Suprapubic skin (tissue), 4 donors: ENCODE measurements at places on chromosomes 2 and 18.
A peak's percentile ranks its signal among the peaks of the same experiment; 100 is the strongest.

GRCh38 chr2:19812166-19812565, 89.6 kb downstream of the TTC32 start:
- no peak for DNase-seq

DNA sequence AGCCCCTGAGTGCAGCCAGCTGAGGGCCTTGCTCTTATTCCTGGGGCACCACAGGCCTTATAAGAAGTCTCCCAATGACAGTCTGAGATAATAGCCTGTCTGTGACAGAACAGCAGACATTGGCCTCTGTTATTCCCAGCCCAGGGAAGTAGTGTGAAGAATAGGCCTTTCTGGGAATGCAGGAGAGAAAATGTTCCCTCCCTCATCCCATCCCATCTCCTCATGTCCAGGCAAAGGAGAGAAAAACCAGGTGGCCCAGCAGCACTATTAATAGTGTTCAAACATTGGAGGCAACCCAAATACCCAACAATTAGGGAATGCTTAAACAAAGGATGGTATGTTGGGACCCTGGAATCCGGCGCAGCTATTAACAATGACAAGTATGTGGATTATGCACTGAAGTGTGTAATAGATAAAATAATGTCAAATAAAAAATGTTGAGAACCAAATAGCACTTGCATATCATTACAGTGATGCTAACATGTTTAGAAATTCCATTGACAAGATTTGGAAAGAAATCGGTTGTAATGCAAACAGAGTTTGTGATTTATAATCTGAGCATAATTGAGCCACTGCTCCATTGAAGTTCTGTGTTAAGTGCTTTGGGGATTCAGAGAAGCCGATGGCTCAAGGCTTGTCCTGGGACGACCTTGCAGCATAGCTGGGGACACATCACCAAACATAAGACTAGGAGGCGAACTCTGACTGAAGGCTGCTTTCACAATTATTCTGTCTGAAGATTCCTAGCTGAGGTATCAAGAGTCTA, 69.3 kb downstream of the LBH start:
- DNase-seq = no peak

GRCh38 chr18:24443870-24444269, 16.6 kb upstream of the HRH4 start:
- no peak for DNase-seq

DNA sequence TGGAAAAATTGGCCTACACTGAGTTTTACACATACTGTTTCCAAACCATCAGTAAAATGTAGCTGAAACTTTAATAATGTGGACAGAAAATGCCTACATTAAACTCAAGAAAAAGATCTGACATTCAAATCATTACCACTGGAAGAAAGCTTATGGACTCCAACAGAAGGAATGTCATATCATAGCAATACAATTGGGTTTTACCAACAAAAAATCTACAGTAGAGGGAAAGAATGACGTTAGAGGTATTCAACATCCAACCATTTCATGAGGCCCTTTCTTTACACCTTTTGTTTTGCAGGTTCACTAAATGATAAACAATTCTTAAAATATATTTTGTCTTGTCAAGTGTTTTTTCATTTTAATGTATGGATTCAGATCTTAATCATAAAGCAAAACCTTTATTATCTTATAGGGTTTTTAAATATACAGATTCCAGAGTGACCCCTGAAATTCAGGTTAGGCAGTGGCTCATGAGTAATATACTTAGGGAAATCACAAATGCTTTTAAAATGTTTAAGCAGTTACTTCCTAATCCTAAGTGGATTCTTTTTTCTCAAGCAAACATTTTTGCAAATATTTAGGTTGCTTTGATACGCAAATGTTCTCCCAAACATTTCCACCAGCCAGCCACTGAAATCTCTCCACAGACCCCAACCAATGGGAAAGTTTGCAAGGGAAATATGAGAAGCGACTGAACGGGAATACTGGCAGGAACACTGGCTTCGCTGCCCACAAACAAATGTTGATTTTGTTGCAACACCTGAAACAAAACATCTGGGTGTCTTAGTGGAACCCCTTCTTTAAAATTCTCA, 168.7 kb downstream of the TCF4 start:
- no peak for DNase-seq

GRCh38 chr18:47917923-47918610, 12.4 kb downstream of the SMAD2 start:
- DNase-seq = no peak

DNA sequence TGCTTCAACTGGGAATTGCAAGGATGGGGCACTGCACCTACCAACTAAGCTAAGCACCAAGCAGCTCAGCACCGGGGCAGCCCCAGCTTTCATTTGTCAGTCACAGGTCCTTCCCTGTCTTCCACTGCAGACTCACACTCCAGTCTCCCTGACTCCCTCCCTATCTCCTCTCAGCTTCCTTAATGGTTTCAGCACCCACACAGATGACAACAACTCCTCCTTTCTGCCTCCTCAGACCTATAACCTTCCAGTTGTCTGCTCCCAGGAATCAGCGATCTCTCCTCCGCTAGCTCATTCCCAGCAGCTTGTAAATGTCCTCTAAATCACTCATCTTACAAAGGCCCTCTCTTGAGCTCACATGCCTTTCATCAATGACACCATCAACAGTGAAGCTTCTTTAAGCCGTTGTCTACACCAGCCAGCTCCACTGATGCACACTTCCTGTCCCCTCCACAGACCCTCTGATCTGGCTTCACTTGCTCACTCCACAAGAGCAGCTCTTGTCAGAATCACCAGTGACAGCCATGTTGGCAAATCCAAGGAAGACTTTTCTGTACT, 32.1 kb downstream of the CLASP1 start:
- DNase-seq = no peak

DNA sequence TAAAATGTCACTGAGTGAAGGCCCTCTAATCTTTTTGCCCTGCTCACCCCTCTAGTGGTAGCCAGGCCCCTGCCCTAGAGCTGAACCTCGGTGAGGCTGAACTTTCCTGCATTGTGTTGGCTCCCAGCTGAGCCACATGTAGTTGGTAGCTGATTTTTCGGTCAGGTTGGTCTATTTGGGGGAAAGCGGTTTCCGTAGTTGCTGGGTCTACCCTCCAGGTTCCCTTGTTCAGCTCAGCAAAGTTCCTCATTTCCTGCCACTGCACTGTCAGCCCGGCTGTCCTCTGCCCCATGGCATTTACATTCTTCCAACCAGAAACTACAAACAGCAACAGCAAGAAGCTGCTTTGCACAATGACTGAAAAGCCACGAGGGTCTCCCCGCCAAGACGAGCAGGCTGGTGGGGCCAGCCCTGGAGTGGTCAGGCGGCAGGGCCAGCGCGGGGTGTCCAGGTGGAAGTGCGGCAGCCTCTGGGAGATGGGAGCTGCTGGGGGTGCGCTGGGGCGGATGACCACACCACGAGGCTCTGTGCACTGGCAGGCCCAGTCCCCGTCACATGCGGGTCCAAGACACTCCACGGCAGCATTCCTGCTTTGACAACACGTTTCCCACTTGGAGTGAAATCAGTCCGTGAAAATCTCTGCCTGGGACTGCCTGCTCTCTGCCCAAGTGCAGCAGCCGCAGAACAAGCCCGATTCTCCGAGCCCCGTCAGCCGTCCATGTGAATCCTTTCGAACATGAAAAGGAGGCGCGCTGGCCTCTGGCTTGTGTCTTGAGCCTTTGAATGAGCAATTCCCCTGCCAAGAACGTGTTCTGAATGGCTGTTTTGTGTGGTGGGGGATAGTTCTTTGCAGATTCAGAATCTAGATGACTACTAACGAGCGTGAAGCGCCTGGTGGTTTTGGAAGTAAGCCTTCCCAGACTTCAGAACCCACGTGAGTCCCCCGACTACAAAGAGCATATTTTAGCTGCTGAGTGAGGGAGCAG, 159.4 kb downstream of the ASB1 start:
- peak; percentile 64 for DNase-seq

DNA sequence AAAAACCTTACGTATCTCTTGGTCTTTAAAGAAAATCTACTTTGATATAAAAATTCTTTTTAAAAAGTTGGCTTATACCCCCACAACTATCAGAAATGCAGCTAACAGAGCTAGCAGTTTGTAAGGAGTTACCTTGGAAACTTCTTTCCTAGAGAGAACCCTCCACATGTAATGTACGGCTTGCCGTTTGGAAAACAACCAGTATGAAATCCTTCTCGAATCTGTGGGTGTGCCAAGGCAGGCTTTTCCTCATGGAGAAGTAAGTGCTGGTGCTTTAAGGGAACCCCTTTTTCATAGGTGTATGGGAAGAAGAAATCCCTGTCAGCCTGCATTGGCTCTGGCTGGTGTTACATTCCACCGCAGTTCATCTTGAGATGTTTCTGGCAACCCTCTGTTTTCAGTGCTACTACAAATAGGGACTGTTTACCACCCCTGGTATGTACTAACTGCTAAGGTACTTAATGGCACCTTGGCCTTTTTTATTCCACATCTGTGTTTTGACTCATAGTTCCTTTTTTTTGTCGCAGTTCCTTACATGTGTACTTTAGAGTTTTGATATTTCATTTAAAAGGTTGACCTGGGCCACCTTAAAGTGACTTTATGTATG, 248.4 kb downstream of the FHOD3 start:
- DNase-seq = no peak

GRCh38 chr18:58755304-58756010, 84.2 kb downstream of the MALT1 start:
- no peak for DNase-seq

GRCh38 chr18:52486052-52486451, 146.1 kb downstream of the DCC start:
- no peak for DNase-seq

- DNase-seq = no peak
These were observed 268.7 kb downstream of the GLI2 start for GRCh38 chr2:121004359-121004758.

GRCh38 chr18:25033747-25034471, 318.1 kb downstream of the ZNF521 start:
- no peak for DNase-seq

GRCh38 chr2:65264821-65265670, 37.4 kb downstream of the ACTR2 start:
- DNase-seq = no peak

GRCh38 chr2:15845737-15846405, 94.5 kb upstream of the MYCN start:
- DNase-seq = no peak

- DNase-seq = no peak
These were observed 102.8 kb upstream of the RBMS1 start for GRCh38 chr2:160596441-160596840.

- DNase-seq = no peak
These were observed 675.5 kb downstream of the LRP1B start for GRCh38 chr2:141455211-141455826.

DNA sequence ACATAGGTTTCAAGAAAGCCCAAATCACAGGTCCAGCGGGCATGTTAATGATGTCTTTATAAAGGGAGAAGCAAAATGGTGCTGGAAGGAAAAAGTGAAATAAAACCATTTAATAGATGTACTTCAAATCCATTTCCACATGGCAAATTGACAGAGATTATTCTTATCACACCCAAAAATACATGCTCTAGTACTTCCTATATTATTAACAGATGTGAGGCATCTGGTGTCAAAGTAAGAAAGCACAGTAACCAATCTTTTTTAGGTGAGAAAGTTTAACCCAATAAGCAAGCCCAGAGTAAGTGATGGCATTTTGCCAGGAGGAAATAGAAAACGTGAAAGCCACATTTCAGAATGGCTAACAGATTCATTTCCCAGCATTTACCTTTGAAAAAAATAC, 128.0 kb downstream of the ABCA12 start:
- no peak for DNase-seq

- no peak for DNase-seq
These were observed 2.0 kb upstream of the THUMPD2 start for GRCh38 chr2:39780825-39781600.

DNA sequence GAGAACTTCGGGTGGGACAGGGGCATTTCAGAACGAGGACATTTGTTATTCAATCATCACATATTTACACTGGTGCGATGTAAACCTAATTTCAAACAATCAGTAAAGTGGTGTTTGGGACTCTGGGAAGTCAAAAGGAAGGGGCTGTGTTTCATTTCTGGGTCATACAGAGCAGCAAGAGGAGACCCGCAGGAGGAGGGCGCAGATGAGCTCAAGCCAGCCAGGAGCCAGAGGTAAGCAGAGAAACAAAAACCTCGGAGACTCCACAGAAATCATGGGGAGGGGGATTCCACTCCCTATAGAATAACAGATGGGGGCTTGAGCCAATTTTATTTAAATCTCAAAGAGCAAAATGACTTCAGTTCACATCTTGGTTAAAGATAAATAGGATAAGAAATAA, 55.4 kb downstream of the NEB start:
- DNase-seq = no peak

DNA sequence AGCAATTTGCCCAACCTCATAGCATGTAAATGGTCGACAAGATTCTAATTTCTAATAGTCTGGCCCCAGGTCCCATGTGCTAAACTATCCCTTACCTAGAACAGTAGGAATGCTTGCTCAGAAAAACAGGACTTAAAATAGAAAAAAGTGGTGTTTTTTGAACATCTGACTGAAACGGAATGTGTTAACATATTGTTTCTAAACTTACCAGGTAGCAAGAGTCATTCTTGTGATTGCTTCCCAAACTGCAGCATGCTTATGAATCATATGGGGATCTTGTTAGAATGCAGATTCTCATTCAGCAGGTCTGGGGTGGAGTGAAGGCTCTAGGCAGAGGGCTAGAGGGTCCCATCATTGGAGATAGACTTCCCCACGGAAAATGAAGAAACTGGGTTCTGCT, 5.8 kb upstream of the SLC20A1 start:
- no peak for DNase-seq

DNA sequence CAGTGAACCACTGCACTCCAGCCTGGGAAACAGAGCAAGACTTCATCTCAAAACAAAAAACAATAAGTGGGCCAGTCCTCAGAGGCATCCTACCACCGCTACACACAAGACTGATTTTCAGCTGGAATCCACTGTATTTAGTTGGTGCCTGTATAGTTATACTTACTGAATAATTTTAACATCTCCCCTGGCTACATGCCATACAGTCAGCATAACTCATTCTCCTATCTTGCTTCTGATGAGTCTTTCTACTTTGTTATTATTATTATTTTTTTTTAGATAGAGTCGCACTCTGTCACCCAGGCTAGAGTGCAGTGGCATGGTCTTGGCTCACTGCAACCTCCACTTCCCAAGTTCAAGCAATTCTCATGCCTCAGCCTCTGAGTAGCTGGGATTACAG, 19.9 kb upstream of the CAB39 start:
- DNase-seq = no peak

DNA sequence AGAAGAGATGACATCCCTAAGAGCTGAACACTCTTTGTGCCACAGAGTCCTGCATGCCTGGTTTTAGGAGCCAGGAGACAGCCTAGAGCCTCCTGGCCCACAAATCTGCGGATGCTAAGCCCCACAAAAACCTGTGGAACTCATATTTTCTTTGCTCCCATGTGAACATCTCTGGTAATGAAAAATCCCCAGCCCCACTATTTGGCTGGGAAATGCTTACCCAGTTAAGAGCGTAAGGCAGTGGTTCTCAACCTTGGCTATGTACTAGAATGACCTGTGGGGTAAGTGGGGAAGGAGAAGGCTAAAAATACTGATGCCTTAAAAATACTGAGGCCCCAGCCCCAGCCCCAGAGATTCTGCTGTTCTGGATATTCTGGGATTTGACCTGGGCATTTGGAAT, 208.1 kb downstream of the EN1 start:
- no peak for DNase-seq

- DNase-seq = no peak
These were observed 9.5 kb downstream of the TRIB2 start for GRCh38 chr2:12726271-12726670.
